ENCODE measurements at places on chromosomes 13 and 19.

DNA sequence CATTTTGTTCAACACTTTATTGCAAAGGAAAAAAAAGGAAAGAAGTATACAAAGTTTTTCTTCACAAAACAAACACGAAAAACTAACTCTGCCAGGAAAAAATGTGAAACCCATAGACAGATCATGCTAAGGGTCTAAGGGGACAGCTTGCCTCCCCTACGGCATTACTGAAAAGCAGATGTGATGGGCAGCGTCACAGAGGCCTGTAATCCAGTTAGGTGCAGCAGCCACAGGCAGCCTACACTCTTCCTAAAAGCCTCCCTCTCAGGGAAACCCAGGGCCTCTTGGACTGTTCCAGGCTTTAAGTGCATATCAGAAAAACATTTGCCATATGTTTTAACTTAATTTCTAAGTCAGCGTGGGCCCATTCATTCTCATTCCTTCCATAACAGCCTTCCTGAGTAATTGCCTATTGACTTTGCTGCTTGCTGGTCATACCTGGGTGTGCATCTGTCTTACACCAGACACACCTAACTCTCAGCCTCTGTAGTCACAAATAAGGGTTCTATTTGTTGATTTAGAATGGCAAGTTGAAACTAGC is 135.7 kb upstream of the SERP2 start:
- DNase-seq: no peak

DNA sequence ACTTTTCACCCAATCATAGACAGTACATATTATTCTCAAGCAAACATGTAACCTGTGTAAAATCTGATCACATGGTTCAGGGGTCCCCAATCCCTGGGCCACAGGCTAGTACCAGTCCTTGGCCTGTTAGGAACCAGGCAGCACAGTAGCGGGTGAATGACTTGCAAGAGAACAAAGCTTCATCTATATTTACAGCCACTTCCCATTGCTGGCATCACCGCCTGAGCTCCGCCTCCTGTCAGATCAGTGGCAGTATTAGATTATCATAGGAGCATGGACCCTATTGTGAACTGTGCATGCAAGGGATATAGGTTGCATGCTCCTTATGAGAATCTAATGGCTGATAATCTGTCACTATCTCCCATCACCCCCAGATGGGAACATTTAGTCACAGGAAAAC is 133.1 kb downstream of the MAB21L1 start:
- no peak for DNase-seq

GRCh38 chr13:33110386-33110712 is 94.1 kb downstream of the KL start:
- DNase-seq: no peak

GRCh38 chr19:43799502-43800142 is 2.6 kb downstream of the LYPD5 start:
- DNase-seq: no peak

DNA sequence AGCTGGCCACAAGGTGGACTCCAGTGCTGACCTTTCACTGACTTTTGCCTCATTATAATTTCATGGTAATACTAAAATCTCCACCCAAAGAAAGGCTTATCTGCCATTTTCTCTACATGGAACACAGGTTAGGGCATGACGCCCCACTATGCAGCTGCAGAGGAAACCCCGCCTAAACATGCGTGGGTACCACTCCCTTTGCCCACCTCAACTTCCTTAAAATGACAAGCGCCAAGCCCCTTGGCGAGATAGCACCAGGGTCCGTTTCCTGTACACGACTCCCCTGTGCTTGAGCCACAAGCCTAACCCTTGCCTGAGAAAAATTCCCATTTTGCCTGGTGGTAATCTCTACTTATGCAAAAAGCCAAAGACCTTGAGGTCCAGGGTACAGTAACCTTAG is 36.0 kb upstream of the PABPC3 start:
- no peak for DNase-seq

- DNase-seq: no peak
These were observed 22.6 kb upstream of the SLAIN1 start for GRCh38 chr13:77674852-77675251.

DNA sequence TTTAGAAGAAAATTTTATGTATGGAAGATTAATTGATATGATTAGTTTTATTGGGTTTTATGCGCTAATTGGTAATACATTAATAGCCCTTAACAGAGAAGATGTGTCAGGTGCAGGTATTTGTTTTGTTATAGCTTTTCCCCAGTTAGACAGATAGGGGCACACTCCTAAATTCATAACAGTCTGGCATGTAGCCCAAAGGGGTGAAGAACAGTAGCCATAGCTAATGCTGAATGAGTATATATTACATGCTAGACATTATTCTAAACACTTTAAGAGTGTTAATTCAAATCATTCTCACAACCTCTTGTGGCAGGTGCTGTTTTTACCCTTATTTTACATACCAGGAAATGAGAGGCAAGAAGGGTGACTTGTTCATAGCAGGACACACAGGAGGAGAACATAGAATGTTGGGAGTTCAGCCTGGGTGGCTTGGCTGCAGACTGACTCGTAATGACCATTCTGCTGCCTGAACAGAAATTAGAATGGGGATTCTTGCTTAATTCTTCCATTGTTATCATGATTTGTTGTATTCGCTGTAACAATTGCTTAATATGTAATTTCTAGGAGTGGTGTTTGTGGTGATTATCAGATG is 20.1 kb downstream of the PCCA start:
- no peak for DNase-seq

DNA sequence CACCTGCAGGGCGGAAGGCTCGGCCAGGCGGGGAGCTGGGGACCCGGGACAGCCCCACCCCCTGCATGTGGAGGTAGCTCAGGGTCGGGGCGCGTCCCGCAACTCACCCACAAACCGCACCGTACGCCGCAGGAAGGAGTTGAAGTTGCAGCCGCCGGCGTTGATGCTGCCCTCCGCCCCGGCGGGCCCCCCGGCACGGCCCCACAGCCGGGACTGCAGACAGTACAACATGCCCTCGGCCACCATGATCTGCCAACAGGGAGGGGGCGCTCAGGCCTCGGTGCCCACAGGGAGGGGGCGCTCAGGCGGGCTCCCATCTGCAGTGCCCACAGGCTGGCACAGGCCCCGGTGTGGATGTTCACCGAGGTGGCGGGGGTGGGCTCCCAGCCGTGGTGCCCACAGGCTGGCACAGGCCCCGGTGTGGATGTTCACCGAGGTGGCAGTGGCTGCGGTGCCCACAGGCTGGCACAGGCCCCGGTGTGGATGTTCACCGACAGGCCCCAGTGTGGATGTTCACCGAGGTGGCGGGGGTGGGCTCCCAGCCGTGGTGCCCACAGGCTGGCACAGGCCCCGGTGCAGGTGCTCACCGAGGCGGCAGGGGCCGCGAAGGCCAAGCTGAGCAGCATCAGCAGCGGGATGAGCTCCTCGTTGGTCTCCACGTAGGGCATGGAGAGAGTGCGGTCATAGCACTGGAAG is 6.5 kb downstream of the PLPPR3 start:
- DNase-seq: no peak

DNA sequence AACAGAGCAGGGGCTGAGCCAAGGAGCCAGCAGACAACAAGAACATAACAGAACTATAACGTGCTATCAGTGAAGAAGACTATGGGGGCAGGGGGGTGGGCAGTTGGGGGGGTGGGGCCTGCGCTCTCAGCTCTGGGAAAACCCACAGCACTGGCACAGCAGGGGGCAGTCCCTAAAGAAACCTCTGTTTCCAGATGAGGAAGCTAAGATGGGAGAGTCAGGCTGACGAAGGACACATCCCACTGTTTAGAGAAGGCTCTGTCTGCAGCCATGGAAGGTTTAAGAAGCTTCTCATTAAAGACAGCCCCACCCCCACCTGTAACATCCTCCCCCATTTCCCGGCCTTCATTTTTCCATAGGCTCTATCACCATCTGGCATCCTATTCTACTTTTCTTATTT is 7.1 kb upstream of the DOCK9 start:
- DNase-seq: no peak

DNA sequence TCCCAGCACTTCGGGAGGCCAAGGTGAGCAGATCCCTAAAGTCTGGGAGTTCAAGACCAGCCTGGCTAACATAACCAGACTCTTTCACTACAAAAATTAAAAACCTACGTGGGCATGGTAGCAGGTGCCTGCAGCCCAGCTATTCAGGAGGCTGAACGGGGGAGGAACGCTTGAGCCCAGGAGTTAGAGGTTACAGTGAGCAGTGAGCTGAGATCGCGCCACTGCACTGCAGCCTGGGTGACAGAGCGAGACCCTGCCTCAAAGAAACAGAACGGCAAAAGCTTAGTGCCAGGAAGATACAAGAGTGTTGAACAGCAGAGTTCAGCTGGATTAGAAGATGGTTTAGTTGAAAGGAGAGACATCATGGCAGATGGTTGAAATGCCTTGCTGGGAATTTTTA is 24.1 kb upstream of the RNF113B start:
- no peak for DNase-seq

DNA sequence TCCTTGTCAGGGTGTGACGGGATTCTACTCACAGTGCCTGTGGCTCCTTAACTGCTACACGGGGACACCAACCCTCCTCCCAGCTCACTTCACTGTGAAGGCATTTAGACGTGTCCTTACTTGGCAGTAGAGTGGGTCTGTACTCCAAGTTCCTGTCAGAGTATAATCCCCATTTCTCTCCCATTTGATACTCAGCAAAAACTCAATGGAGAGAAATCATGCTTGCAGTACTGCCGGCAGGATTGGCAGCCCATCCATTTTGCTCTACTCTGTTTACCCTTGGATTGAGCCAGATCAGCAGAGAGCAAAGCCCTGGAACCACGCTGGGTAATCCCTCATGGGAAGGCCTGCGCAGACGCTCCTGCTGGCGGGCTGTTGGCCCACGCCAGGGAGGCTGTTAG is 28.9 kb downstream of the ARL11 start:
- no peak for DNase-seq

Measured in activated CD8-positive, alpha-beta memory T cell treated with anti-CD3 and anti-CD28 coated beads for 4 hours (primary cell).